ENCODE measurements at places on chromosomes 6 and 20.
A peak's percentile ranks its signal among the peaks of the same experiment; 100 is the strongest.

DNA sequence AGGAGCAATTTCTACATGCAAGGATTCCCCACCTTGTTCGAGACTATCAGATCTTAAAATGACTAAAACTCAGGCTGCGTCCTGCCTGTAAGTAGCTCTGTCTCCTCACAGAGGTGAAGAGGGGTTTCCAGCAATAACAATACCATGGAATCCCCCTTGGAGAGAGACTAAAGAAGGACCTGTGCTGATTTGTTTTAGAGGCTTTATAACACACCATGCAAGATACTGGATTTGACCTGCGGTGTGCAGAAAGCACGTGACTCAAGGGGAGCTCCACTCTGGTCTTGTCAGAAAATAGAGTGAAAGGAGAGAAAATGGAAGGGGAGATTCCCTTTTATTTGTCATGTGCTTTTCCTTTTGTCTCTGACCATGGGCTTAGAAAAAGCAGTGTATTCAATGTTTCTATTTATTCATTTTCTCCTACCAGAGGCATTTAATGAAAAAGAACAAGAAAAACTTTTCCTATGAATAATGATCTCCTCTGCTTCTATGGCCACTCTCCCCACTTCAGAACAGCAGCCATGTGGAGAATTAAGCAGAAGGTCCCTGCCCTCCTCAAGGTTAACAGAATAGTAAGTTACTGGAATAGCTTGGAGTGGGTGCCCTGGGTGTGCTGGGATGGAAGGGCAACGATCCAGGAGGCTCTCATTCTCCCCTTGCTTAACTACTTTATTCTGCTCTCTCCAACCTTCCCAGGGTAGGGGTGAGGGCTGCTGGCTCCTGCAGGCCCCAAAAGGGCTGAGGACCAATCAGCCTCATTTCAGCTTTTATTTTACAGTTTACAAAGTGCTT lies 19.2 kb upstream of the MRPS10 start:
- H3K36me3 ChIP-seq: peaks cover 67% of the 10 kb centered on the region

DNA sequence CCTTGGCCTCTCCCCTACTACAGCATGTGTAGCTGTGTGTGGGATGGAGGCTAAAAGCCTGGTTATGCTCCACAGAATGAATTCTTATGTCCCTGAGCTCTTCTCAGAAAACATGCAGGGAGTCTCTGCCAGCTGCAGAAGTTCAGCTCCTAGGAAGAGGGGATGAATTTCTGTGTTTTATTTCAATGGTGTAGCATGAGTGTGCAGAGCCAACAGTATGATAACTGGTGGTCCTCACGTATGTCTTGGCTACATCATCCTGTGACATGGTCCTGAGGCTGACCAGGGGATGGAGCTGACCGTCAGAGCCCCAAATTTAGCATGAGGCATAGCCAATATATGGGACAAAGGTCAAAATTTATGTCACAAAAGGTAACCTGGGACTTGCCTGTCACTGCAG lies 266.1 kb downstream of the ADGB start:
- no peaks in the 10 kb centered on the region for H3K27me3 ChIP-seq
- H3K36me3 ChIP-seq: no peaks in the 10 kb centered on the region
- H3K27ac ChIP-seq: no peak overlapping the region
- DNase-seq: no peak

GRCh38 chr6:116246089-116246488 lies 7.8 kb downstream of the TSPYL4 start:
- H3K4me1 ChIP-seq: peaks cover 17% of the 10 kb centered on the region
- no peak overlapping the region for H3K4me3 ChIP-seq
- no peaks in the 10 kb centered on the region for H3K27me3 ChIP-seq
- no peak for DNase-seq
- no peak overlapping the region for H3K27ac ChIP-seq

DNA sequence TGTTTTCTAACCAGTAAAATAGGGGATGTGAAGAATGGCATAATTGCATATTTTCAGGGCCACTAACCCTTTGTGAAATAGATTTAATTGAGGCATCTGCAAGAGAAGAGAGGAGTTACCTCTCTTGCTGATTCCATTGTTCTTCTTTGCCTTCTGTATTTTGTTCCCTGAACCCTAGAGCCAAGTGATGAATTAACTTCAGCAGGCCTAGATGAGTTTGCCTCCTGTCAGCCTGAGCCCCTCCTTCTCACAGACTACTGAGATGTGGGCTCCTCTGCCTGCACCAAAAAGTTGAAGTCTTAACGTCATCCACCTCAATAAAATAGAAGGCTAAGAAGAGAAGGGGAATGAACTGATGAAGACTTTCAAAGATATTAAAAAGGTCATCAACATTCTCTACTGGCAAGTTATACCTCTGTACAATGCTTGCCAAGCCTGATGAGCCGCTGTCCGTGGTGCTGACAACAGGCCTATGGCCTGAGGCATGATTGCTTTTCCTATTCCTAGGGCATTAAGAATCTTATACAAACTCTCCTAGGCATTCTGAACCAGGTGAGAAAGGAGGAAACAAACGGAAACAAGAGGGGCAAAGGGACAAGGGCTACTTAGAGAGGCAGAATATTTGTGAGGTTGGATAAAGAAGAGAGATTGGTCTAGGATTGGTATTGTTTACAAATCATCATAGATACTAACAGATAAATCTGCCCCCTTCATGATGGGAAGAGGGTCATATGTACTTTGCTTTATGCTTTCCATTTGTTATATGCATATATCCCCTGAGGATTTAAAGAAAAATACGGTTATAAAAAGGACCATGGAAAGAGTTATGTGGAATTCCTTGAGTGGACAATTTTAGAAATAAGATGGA lies 46.8 kb downstream of the CD24 start:
- peaks cover 42% of the 10 kb centered on the region for H3K27me3 ChIP-seq
- no peak overlapping the region for H3K27ac ChIP-seq
- no peaks in the 10 kb centered on the region for H3K36me3 ChIP-seq
- DNase-seq: peak; percentile 32

DNA sequence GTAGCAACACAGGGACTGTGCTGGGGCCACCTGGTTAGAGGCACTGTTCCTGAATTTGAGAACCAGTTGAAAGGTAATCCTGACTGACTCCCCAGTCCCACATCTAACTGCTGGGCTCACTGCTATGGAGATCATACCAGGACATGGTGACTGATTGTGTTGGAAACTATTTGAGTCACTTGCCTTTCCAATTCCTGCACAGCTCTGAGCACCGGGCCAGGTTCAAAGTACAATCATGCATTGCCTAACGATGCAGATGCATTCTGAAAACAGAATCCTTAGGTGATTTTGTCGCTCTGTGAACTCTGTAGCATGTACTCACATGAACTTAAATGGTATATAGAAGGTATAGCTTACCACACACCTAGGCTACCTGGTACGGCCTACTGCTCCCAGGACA lies 215.3 kb downstream of the BMP7 start:
- H3K4me1 ChIP-seq: no peaks in the 10 kb centered on the region
- H3K4me3 ChIP-seq: no peak overlapping the region
- DNase-seq: no peak

DNA sequence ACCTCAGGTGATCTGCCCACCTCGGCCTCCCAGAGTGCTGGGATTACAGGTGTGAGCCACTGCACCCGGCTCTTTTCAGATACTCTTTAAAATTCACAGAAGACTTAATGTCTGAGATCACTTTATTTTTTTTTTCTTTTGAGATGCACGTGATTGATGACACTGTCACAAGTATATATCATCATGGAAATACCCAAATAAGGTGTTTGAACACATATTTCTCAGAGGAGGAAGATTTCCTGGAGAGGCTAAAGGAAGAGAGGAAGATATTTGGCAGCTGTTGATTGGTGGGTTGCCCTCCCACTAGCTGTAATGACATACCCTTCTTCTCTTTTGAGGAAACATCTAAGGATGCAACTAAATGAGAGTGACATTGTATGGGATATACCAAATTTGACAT lies 225.9 kb upstream of the CITED2 start:
- H3K36me3 ChIP-seq: no peaks in the 10 kb centered on the region
- H3K27ac ChIP-seq: no peak overlapping the region
- H3K4me3 ChIP-seq: no peak overlapping the region
- peaks cover 16% of the 10 kb centered on the region for H3K4me1 ChIP-seq
- H3K27me3 ChIP-seq: no peaks in the 10 kb centered on the region

- H3K27ac ChIP-seq: no peak overlapping the region
- no peaks in the 10 kb centered on the region for H3K27me3 ChIP-seq
- H3K4me1 ChIP-seq: no peaks in the 10 kb centered on the region
- no peaks in the 10 kb centered on the region for H3K36me3 ChIP-seq
Observed at GRCh38 chr6:112594886-112595594, 247.9 kb downstream of the RFPL4B start.

DNA sequence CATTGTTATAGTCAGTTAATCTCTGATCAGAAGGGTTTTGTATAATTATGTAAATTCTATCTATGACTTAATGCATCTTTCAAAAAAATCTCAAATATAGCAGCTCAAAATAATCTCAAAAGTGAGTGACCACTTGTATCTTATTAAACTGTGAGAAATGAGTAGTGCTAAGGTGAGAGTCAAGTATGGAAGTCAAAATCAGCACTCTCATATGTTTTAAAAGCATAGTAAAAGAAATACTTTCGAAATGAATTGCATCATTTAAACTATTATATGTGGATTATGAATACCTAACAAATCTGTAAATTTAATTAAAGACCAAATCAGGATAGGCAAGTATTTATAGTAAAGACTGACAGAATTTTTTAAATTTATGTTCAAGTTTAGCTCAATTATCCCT lies 645.6 kb downstream of the PHF3 start:
- H3K36me3 ChIP-seq: no peaks in the 10 kb centered on the region
- H3K27me3 ChIP-seq: no peaks in the 10 kb centered on the region
- H3K4me3 ChIP-seq: no peak overlapping the region
- no peak overlapping the region for H3K27ac ChIP-seq

- DNase-seq: no peak
- H3K27me3 ChIP-seq: no peaks in the 10 kb centered on the region
- H3K36me3 ChIP-seq: no peaks in the 10 kb centered on the region
Observed at GRCh38 chr6:14789996-14790395, 455.9 kb upstream of the JARID2 start.

DNA sequence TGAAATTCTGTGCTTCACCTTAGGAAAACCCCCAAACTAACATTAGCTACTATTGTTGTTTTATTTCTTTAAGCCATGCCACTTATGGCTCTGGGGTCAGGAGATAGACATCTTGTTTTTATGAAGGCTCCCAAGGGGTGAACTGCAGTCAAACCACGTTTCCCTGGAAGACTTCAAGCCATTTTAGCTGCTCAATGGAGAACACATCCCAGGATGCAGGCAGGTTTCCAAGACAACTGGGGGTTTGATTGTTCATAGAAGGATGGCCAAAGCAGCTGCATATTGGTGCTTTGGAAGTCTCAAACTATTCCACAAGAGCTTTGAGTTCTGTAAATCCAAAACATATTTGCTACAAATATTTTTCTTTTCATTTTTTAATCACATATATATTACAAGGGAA lies 818.0 kb downstream of the MAFB start:
- no peak for DNase-seq
- no peak overlapping the region for H3K27ac ChIP-seq
- no peak overlapping the region for H3K4me3 ChIP-seq

- H3K27ac ChIP-seq: peak overlapping the region; percentile 80
- peaks cover 72% of the 10 kb centered on the region for H3K4me1 ChIP-seq
- H3K27me3 ChIP-seq: no peaks in the 10 kb centered on the region
- H3K4me3 ChIP-seq: no peak overlapping the region
- peaks cover 65% of the 10 kb centered on the region for H3K36me3 ChIP-seq
Observed at GRCh38 chr20:21324126-21324525, 21.0 kb downstream of the XRN2 start.

GRCh38 chr20:54218470-54218869 lies 10.6 kb downstream of the PFDN4 start:
- no peak overlapping the region for H3K4me3 ChIP-seq
- no peak for DNase-seq
- peaks cover 37% of the 10 kb centered on the region for H3K4me1 ChIP-seq
- no peaks in the 10 kb centered on the region for H3K27me3 ChIP-seq
- H3K36me3 ChIP-seq: peaks cover 62% of the 10 kb centered on the region
- peak overlapping the region; percentile 84 for H3K27ac ChIP-seq

- H3K4me1 ChIP-seq: peaks cover 16% of the 10 kb centered on the region
- H3K27ac ChIP-seq: no peak overlapping the region
- no peak overlapping the region for H3K4me3 ChIP-seq
Observed at GRCh38 chr6:157047951-157048350, 270.8 kb downstream of the ARID1B start.

DNA sequence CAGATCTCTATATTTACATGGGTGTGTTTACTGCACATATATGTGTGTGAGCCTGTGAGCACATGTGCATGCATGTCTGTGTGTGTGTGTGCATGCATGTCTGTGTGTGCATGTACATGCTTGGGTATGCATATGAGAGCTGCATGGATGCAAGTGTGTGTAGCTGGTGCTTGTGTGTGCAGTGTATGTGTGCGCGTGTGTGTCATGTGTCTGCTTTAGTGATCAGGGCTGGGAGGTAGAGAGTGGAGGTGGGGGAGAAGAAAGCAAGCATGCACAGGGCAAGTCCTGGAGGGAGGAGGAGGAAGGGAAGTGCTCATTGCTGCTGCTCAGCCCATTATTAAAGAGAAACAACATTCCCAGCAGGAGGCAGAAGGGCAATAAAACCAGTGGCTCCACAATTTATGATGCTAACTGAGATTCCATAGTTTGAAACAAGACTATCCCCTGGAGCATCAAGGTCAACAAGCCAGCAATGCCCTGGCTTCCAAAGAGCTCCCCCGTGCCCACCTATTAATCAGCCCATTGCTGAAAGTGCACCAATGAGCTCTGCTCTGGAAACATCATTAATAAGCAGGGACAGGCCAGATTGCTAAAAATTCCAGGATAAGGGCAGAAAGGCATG lies 414.0 kb downstream of the MAFB start:
- H3K27me3 ChIP-seq: peaks cover 4% of the 10 kb centered on the region
- DNase-seq: no peak
- H3K27ac ChIP-seq: no peak overlapping the region
- no peaks in the 10 kb centered on the region for H3K4me1 ChIP-seq

DNA sequence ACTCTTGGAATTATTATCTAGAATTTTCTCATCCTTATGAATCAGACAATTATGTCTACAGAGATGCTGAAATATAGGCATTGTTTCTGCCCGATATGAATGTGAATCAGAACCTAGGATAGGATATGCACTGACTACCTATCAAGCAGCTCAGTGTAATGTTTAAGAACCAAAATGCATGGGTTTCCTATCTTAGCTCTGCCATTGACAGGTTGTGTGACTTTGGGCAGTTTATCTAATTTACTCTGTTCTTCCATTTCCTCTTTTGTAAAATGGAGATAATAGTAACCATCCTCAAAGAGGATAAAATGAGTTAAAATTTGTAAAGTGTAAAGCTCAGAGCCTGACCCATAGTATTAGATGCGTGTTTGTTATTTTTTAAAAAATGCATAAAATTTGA lies 10.2 kb upstream of the AIG1 start:
- H3K36me3 ChIP-seq: no peaks in the 10 kb centered on the region
- H3K4me1 ChIP-seq: peaks cover 4% of the 10 kb centered on the region
- no peak overlapping the region for H3K27ac ChIP-seq
- no peak overlapping the region for H3K4me3 ChIP-seq

Data from activated T-cell treated with anti-CD3 and anti-CD28 coated beads, Interleukin-2, amount 50 U/mL, for 24 hours (primary cell).